ENCODE measurements at places on chromosomes 7 and 10.

- no peak for DNase-seq
Observed at GRCh38 chr10:123781956-123782500, 109.6 kb downstream of the CPXM2 start.

GRCh38 chr7:36633377-36633776 is 90.9 kb downstream of the AOAH start:
- DNase-seq: no peak

DNA sequence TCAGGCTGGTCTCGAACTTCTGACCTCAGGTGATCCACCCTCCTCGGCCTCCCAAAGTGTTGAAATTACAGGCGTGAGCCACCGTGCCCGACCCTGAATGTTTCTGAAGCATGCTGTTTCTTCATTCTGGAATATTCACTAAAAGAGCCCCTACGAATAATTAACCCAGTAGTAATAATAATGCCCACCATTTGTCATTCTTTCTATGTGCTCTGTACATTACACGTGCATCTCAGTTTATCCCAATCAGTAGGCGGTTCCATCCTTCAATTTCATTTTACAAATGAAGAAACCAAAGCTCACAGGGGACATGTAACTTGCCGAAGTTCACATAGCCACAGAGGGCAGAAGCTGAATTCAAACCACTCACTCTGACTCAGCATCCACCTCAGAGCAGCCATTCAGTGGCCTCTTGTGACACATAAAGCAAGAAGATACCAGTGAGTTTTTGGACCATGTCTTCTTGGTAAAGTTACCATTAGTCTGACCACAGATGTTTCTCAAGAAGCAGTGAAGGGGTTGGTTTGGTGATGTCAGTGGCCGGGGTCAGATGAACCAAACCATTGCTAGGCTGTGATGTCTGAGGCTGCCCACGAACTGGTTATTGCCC is 71.9 kb upstream of the DUSP5 start:
- no peak for DNase-seq

GRCh38 chr10:73907841-73908517 is 3.0 kb upstream of the PLAU start:
- DNase-seq: no peak

DNA sequence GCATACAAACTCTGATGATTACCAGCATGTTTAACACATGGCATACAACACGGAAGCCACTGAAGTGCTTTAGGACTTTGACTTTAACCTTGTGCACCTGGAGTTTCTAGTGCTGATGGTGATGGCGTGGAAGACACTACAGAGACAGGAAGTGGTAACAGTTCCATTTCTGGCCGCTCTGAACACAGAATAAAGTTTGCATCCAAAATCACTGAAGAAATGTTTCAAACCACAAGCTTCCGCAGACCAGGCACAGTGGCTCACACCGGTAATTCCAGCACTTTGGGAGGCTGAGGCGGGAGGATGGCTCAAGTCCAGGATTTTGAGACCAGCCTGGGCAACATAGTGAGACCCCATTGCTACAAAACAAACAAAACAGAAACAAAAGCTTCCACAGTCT is 40.3 kb upstream of the TNPO3 start:
- peak; percentile 23 for DNase-seq

- no peak for DNase-seq
Observed at GRCh38 chr10:20858292-20859124, 38.6 kb downstream of the NEBL start.

DNA sequence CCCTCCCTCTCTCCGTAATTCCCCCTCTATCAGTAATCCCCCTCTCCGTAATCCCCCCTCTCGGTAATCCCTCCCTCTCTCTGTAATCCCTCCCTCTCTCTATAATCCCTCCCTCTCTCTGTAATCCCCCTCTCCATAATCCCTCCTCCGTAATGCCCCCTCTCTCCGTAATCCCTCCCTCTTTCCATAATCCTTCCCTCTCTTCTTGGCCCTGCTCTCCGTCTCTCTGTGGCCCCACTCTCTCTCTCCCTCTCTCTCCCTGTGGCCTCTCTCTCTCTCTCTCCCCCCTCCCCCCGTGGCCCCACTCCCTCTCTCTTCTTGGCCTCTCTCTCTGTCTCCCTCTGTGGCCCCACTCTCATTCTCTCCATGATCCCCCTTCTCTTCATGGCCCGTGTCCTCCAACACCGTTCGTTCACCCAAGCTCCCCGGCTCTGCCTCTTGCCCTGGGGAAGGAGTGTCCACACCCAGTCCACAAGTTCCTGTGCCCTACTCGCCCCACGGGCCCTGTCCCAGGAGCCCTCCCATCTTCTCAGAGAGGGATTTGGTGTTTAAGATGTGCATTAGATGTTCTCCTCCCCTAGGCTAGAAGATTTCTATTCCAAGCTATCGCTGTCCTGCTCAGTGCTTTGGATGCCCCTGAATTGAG is 19.8 kb downstream of the SHH start:
- DNase-seq: no peak

- DNase-seq: no peak
Observed at GRCh38 chr7:141246426-141246825, 172.6 kb downstream of the TMEM178B start.

DNA sequence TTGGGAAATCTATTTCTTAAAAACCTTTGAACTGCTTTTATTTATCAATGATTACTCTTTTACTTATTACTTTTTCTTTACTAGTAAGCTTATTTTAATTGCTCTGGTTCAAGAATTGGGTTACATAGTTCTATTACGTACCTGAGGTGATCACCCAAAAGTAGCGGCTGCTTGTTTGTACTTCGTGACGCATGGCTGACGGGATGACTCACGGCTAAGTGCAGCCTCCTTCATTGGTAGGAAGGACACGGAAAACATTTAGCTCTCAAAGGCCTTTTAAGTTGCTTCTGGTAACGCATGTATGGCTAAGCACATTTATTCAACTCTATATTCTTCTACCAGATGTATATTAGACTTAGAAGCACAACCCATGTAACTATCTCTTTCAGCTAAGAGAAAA is 285.8 kb upstream of the SP4 start:
- DNase-seq: no peak

DNA sequence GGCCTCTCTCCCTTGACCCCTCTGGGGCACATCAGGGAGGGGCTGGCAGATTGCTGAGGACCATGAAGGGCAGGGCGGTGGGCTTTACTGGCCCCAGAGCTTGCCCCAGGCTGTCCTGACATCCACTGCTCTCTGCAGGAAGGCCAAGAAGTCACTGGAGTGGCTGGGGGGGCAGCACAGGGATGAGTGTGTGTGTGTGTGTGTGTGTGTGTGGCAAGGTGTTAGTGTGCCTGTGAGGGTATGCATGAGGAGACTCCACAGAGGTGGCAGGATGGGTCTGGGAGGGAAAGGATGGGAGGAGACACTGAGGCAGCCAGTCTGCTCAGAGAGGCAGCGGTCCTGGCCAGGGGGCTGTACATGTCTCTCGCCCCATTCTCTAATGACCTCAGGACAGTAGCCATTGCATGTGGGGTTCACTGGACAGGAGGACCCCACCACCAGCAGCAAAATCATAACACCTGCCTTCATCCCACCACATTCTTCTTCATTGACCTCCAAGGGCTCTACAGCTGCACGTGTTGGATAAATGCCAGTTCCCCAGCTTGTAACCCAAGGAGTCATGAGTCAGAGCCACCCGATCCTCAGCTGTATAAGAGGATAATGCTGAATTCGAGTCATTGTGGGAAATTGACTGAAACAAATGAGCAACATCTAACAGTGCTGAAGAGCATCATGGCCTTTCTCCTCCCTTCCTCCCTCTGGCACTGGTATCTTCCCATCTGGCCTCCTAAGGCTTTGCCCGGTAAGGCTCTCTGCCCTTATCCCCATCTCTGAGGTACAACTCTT is 720.5 kb downstream of the GRID1 start:
- no peak for DNase-seq
